Activated CD4-positive, alpha-beta T cell treated with anti-CD3 and anti-CD28 coated beads for 24 hours (primary cell): ENCODE measurements at places on chromosomes 13 and 19.

- DNase-seq = no peak
These were observed 36.4 kb downstream of the CRYL1 start for GRCh38 chr13:20489185-20489820.

GRCh38 chr19:18269070-18269723 is 5.1 kb downstream of the IQCN start:
- no peak for DNase-seq

GRCh38 chr13:60448907-60449510 is 52.0 kb downstream of the TDRD3 start:
- DNase-seq = no peak

DNA sequence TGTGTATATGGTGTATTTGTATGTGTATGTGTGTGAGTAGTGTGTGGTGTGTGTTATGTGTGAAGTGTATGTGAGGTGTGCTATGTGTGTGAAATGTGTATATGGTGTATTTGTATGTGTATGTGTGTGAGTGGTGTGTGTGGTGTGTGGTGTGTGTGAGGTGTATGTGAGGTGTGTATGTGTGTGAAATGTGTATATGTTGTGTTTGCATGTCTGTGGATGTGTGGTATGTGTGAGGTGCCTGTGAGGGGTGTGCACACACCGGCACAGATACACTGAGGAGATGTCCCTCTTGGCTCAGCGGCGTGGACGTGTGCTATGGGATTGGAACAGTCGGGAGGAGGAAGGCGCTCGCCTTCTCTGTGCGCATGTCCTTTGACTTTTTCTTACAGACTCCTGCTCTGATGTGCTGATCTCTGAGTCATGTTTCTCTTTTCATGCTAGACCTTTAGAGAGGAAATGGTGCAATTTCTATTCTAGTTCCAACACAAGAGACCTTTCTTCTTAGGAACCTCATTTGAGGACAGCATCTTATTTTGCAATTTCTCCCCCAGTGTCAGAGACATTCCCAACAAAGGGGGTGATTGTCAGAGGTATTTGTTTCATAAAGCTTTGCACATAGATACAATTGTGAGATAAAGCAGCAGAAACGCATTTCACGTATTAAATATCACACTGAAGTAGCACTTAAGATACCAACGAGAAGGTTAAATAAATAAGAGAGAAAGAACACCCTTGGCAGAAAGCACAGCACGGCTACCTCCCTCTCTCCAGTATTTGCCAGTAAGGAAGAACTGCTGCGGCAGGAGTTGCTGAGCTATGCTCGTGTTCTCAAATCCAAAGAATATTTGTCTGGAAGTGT is 11.3 kb upstream of the TNFRSF19 start:
- DNase-seq = no peak

- no peak for DNase-seq
These were observed 63.7 kb upstream of the MRI1 start for GRCh38 chr19:13700621-13701020.

- DNase-seq = no peak
These were observed 30.1 kb upstream of the METTL21C start for GRCh38 chr13:102724923-102725322.

- DNase-seq = peak; percentile 14
These were observed 693 bp downstream of the XPO4 start for GRCh38 chr13:20901668-20902437.
